ENCODE measurements at places on chromosomes 5 and 9.

DNA sequence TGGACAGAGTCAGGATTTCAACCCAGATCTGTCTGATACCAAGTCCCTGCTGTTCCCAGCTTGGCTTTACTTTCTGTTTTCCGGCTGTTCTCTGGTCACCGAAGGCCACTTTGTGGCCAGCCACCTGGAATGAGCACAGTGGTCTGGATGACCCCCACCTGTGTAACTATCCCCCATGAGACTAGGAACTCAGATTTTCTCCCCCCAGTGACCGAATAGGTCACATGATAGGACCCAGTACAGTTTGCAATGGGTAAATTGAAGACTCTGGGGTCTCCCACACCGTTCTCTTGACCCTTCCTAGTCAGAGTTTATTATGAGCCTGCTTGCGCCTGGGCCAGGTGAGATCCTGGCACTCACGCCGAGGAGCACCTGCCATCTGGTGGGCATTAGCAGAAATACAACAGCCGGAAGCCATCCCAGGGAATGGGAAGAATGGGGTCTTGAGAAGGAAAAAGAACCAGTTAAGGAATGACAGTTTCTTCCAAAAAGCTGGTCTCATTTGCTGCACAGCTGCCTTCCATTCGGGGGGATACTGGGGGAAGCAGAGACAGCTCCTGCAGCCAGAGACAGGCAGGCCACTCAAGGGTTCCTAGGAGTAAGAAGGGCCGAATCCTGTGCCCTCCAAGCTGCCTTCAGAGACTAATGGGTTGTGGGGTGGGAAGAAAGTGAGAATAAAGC lies 7.1 kb downstream of the PHYHD1 start:
- no peak for DNase-seq

GRCh38 chr5:153135411-153135810 lies 355.1 kb upstream of the GRIA1 start:
- no peak for DNase-seq

GRCh38 chr5:154273028-154273617 lies 82.6 kb downstream of the GALNT10 start:
- no peak for DNase-seq

DNA sequence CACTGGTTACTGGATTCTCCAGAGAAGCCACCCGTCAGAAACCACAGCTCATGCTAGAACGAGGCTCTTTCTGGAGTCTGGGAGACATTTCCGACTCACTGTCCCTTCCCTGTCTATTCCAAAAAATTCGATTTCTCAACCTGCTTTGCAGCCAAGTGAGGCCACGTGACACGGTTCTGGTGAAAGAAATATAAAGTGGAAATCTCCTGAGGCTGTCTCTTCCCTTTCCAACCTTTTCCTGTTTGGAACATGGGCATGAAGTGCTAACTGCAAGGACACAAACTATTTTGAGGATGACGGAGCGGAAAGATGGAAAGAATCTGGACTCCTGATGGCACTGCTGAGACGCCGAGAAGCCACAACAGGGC lies 6.1 kb upstream of the PTGS1 start:
- DNase-seq, result no peak

GRCh38 chr5:140073296-140073695 lies 30.2 kb upstream of the NRG2 start:
- DNase-seq, result no peak

- DNase-seq, result no peak
Measured at GRCh38 chr9:36817160-36817834, 216.8 kb downstream of the PAX5 start.

DNA sequence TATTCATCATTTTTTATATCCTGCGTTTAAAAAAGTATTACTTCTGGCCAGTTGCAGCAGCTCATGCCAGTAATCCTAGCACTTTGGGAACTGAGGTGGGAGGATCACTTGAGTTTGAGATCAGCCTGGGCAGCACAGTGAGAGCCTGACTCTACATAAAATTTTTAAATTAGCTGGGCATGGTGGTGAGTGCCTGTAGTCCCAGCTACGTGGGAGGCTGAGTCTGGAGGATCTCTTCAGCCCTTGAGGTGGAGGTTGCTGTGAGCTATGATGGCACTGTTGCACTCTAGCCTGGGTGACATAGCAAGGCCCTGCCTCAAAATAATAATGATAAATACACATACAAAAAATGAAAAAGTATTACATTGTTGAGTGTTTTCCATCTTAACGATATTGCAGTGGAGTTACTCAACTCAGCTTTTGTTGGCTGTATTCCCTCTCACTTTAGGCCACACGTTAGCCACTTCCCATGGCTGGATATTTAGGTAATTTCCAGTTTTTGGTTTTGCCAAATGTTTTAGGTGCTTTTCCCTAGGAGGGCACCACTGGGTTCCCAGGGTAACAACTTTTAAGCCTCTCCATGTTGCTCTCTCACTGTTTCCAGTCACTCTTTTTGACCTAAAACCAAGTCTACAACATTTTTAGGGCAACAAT lies 20.6 kb downstream of the SHB start:
- DNase-seq, result no peak

DNA sequence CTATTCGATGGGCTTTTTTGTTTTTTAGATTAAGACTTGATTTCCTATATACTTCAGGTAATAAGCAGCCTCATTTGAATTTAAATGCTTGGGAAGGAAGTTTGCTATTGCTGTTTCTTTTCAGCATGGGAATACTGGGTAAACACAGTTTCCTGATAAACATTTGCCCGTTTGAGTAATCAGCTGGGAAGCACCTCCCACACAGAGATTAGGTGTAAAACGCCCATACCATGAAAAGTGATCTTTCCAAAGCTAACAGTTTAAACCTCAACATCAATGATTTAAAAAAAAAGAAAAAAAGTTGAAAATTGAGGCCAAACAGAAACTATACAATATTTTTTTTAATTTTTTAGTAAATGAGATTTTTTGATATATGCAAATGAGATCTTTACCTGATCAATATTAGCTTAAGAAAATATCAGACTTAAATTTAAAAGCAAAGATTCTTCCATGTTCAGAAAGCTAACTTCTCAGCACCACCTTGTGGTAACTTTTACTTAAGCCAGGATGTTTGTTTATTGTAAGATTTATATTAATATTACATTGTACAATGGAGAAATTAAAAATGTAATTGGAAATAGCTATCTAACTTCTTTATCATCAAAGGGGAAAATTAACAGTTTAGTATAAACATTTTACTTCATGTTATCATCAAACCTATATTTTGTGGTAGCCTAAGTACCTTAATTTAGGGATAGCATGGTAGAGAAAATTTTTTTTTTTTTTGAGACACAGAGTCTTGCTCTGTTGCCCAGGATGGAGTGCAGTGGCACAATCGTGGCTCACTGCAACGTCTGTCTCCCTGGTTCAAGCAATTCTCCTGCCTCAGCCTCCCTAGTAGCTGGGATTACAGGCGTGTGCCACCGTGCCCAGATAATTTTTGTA lies 39.8 kb downstream of the F2RL2 start:
- DNase-seq, result no peak

GRCh38 chr9:133581513-133582343 lies 27.5 kb downstream of the FAM163B start:
- DNase-seq, result no peak

GRCh38 chr5:95759005-95759404 lies 27.9 kb downstream of the RHOBTB3 start:
- DNase-seq, result no peak

GRCh38 chr5:141743866-141744272 lies 61.8 kb upstream of the ARAP3 start:
- no peak for DNase-seq

GRCh38 chr9:93303806-93304573 lies 120.1 kb downstream of the WNK2 start:
- DNase-seq, result no peak

DNA sequence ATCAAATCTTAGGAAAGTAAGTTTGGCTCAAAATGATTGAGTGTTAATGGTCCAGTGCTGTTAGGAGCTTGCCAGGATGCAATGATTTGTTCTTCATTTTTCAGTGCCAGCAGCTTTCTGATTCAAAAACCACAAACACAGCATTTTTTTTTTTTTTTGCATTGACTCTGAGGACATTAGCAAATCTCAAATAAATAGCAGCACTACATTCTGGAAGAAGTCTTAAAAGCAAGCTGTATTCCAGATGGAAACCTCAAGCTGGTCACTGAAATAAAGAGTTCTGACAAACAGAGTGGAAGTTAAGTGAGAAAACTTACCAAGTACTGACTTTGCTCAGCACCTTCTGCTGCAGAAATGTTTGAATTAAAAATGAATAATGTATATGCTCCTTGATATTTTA lies 1653.1 kb upstream of the CDH9 start:
- DNase-seq, result no peak

DNA sequence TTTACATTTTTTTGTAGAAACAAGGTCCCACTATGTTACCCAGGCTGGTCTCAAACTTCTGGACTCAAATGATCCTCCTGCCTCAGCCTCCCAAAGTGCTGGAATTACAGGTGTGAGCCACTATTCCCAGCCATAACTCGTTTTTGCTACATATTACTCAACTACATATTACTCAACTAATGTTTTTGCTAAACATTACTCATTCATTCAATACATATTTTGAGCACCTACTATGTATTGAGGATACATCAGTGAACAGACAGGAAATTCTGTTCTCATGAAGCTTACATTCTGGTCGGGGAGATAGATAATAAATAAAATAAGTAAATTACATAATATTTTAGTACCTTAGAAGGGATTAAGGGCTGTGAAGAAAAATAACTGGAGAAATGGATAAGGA lies 34.9 kb upstream of the STOM start:
- no peak for DNase-seq

- no peak for DNase-seq
Measured at GRCh38 chr5:118068886-118069285, 919.5 kb downstream of the DTWD2 start.

- no peak for DNase-seq
Measured at GRCh38 chr9:134438195-134438788, 112.0 kb downstream of the RXRA start.

DNA sequence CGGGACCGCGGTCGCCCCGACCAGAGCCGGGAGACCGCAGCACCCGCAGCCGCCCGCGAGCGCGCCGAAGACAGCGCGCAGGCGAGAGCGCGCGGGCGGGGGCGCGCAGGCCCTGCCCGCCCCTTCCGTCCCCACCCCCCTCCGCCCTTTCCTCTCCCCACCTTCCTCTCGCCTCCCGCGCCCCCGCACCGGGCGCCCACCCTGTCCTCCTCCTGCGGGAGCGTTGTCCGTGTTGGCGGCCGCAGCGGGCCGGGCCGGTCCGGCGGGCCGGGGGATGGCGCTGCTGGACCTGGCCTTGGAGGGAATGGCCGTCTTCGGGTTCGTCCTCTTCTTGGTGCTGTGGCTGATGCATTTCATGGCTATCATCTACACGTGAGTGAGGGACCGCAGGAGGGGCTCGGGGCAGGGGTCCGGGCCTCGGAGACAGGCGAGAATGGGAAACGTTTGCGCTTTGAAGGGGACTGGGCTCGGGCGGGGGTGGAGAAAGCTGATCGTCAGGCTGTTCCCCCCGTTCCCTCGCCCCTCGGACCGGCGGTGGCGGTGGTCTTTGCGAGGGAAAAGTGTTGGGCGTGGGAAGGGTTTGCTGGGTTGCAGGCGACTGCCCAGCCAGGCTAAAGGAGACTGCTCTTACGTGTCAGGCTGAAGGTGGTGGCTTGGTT lies 457 bp downstream of the UGCG start:
- no peak for DNase-seq

DNA sequence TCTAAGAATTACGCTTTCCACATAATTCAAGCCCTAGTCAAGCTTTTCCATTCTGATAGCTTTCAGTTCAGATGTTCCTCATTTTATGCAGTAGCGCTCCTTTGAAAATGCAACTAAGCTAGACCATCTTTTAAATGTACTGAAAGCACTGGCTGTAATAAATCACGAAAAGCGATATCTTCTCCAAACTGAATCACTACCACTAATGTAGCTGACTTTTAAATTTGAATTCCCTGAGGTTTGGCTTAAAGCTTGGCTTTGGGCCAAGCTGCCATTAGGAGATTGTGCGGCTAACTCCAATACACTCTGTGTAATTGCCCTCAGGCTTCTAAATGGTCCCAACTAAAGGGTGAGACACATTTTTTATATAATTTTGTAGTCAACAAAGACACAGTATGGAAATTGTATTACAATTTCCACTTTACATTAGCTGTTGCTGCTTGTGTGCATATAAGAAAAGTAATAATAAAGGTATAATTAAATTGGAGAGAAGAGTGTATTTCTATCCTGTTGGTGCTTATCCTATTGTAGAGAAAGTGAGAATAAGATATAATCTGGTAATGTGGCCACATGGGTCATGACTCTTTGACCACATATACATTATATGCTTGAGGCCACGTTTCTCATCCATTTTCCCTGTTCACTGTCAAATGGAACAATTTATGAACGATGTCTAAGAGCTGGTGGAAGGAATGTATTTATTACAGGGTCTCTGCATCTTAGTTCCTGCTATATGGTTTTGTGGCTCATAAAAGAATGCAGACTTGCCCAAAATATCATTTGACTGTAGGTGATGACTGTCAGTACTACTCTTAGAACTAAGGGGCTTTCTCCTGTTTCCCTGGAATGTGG lies 118.7 kb upstream of the TAF11L2 start:
- DNase-seq, result no peak

GRCh38 chr5:119274767-119275130 lies 81.1 kb upstream of the TNFAIP8 start:
- DNase-seq, result no peak

DNA sequence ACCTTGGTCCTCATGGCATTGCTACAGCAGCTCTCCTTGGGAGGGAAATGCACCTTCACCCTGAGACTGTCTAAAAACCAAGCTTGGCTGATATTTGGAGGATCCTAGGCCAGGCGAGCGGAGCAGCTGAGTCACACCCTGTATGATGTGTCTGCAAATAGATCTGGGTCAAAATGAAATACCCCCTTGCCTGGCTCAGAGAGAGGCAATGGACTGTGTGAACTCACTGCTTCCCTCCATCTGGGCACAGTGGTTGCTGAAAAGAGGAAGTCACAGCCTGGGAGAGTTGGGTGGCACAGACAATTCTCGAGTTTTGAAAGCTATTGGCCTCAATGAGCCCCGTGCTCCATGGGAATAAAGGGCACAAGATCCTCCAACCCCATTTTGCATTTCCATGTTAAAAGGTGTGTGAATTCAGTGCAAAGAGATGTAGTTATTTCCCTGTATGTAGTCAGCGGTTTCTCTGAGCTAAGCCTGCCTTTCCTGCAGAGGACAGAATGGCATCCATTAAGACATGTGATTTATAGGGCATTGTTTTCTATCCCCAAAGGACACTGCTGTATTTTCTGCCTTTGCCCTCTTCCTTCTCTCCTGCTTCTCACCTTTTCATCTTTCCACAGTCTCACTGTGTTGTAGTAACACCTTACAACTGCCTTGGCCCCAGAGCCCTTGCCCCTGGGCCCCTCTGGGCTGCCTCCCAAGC lies 177.2 kb downstream of the GADD45G start:
- DNase-seq, result no peak

GRCh38 chr9:14719231-14719923 lies 3.2 kb downstream of the CER1 start:
- no peak for DNase-seq
